ENCODE measurements at places on chromosomes 3 and 15.

- no peak for DNase-seq
Observed at GRCh38 chr15:77733579-77734300, 101.0 kb upstream of the LINGO1 start.

DNA sequence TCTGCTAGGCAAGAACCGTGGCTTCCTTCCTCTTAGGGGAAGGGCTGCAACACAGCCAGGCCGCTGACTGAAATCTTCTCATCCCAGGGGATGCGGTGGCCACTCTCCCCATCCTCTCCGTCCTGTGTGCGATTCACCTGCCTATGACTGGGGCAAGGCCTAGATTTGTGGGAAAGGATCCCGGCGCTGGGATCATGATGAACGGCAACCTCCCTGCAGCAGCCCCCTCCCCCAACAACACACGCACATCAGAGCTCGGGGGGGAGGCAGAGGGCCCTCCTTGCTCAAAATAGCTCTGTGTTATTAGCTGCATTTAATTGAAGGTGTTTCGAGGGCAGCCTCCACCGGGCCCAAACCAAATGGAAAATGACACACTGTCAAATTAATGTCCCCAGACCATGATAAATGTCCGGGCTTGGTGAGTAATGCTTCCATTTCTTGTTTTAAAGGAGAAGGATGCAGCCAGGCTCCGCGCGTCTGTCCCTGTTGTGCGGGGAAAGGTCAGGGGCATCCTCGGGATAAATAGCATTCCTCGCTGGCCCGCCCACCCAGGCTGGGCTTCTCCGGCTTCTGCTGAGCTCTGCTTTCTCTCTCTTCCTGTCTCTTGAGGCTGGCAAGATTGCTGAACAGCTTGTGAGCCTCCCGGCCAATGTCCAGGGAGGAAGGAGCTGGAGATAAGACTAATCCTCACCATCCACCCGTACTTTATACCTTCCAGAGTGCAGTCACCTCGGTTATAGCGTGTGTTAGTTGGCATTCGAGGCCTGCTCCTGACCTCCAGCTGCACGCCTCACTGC is 56.4 kb upstream of the TLE3 start:
- DNase-seq = no peak

GRCh38 chr15:67150023-67150860 is 84.8 kb downstream of the SMAD3 start:
- peak; percentile 70 for DNase-seq

DNA sequence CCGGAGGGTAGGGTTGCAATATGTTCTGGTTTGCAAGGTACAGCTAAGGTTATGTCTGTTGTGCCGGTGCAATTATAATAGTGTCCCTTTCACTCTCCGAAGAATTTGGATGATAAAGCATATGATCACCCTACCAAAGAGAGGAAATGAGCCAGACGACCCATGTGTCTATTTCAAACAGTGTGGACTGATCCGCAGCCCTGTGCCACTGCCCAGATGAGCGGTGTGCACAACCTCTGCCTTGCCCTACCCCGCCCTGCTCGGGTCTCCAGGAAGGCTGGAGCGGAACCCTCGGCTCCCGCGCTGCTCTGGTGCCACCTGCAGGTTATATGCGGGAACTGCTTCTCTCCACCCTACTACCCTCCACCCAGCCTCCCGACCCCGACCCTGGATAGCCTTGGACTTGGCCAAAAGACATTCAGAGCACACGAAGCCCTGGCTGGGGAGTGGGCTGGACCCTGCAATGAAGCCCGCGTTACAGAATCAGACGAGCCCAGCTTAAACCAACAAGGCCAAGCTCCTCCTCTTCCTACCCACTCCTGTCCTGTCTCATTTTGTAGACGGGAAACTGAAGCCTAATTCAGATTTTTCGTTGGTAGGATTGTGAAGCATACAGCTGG is 68.4 kb upstream of the CHRNB4 start:
- DNase-seq = peak; percentile 78

GRCh38 chr3:52136513-52136912 is 17.7 kb downstream of the POC1A start:
- DNase-seq = no peak

DNA sequence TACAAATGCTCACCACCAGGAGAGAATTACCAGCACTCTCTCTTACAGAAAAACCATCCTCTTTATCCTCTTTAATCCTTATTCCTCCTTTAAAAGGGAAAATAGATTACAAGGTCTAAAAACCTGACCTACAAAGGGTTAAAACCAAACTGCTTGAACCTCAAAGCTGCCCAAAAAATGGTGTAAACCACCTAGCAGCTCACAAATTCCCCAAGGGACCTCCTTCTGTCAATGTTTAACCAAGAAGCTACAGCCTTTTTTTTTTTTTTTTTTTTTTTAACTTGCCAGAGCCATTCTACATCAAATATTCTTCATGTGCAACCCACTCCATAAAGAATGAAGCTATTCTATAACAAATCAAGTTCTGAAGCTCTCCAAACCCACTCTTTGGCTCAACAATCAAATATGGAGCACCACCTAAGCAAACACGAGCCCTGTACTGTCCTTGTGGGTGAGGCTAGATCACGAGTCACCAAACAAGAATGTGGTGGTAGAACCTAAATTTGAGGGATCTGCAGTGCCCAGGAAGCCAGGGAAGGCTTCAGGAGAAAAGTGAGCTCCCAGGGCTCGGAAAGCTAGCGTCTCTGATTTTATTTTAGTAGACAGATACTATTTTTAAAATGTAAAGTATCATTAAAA is 20.1 kb downstream of the OSBPL10 start:
- DNase-seq = no peak

GRCh38 chr3:128263946-128264345 is 110.7 kb downstream of the EEFSEC start:
- DNase-seq = no peak

DNA sequence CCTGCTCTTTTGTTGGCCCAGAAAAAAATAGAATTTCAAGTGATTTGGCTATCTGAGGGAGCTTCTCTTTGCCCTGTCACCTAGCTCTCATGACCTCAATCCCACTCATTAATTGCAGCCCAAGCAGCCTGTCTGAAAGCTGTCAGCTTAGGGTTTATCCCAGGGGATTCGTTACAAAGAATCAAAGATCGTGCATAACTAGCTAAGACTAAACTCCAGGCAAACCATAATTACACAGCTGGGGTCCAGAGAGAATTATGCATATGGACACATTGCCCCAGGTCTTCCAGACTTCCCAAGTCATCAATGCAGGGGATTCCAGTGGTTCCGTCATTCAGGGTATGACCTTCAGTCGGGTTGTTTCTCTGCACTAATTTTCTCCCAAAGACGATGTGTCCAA is 91.6 kb upstream of the CBLB start:
- DNase-seq = no peak

GRCh38 chr3:35709691-35710090 is 70.4 kb downstream of the ARPP21 start:
- DNase-seq = no peak

DNA sequence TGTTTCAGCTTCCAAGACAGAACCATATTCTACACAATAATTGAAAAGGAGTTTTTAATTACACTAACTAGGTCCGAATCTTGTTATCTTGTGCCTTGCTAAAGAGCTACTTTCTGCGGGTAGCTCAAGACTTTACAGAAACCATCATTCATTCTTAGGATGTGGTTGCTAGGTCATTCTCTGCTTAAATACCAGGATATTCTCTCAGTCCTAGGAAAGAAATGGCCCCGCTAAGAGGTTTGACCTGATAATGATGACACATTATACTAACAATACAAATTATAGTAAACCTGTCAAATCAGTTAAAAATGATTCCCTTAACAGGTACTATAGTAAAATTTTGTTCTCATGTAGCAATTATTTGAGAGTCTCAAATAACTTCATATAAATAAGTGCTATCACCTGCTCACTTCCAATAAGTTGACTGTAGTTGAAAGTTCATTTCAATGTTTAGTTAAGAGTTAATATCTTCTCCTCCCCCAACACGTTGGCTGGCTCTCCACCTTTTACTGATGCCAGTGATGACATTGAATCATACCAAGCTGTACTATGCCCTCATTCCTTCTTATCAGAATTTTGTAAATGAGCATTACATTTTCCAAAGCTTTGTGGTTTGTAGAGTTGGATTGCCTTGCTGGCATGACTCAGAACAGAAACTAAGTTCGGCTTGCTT is 3.6 kb upstream of the C3orf85 start:
- no peak for DNase-seq

DNA sequence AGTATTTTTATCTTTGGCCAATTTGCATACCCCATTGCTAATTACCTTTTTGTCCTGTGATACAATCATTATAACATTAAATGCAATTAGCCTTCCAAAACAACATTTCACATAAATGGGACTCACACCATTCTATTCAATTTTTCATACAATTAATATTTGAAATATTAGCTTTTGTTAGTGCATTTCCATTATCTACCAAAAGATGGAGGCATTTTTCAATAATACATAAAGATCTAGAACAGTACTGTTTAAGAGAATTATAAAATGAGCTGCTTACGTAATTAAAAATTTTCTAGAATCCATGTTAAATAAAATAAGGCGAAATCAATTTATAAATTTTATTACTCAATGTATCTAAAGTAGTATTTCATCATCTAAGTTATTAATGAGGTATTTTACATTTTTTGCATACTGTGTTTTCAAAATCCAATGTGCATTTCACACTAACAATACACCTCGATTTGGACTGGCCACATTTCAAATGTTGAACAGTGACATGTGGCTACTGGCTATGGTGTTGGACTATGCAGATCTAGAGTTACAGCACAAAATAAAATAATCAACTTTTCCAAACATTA is 74.3 kb downstream of the TJP1 start:
- no peak for DNase-seq

DNA sequence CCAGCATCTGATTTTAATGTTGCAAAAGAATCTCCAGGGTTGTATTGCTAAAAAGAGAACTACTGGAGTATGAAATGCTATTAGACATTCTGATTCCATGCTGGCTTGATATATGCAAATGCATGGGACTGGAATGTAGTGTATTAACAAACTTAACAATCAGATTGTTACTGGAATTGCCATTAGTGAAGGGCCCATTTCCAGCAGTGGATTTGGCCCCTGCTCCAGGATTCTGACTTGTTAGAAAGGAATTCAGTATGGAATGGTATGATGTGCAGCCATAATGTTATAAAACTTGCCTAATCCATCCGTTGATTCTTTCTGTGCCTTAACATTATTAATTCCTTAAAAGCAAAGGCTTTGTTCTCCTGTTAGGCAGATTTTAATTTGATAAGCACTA is 7.9 kb downstream of the ARRDC4 start:
- no peak for DNase-seq

GRCh38 chr3:30628205-30628900 is 22.0 kb downstream of the TGFBR2 start:
- no peak for DNase-seq

DNA sequence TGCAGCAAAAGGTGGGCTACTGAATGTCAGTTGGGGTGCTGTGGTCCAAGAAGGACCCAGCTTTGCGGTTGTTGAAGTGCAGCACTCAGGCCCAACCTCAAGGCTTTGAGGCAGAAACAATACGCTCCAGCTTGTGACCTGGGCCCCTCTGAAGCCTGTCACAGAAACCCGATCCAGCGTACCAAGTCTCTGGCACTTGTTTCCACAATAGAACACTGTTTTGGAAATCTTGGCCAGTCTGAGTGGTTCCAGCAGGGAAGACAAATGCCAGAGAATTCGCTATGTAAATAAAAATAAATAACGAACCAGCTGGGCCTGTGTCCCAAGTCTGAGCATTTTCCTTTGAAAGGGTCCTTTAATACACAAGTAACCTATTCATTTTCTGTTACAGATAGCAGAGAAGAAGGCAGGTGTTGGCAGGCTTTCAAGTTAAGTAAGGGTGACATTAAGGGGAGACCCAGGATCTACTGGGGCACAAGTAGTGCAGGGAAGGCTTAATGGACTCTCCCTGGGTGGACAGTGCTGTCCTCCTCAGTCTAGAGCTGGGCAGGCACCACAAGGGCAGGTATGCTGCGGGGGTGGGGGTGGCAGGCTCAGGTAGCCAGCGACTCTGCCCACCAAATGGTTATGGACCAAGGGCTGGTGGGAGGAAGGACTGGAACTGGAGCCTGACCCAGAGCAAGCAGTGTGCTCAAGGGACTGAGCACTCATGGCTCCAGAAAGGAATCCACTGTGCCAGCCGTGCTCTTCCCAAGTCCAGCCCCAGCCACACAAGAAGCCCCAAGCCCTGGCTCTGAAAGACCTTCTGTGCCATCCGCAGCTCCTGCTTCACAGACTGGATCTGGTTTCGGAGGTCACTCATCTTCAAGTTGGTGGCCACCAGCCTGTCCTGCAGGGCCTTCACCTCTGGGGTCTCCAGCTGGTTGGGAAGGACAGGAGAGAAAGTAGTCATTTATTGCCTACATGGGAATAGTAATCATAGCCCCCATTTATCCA is 26.3 kb downstream of the CCDC13 start:
- no peak for DNase-seq

DNA sequence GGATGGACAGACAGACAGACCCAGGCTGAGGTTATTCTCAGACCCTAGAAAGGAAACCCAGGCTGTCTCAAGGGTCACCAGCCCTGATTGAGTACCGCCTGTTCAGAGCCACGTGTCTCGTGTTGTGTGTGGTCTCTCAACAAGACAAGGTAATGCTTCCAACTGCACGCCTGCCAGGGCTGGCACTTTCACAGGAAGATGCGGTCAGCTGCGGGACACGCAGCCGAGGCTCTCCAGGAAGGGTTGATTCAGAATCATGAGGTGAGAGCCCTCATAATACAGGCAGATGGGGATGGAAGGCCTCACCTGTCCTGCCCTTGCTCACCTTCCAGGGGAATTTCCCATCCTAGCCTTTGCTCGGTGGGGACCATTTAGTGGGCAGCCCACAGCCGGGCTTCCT is 81.4 kb downstream of the TOP2B start:
- DNase-seq = no peak

DNA sequence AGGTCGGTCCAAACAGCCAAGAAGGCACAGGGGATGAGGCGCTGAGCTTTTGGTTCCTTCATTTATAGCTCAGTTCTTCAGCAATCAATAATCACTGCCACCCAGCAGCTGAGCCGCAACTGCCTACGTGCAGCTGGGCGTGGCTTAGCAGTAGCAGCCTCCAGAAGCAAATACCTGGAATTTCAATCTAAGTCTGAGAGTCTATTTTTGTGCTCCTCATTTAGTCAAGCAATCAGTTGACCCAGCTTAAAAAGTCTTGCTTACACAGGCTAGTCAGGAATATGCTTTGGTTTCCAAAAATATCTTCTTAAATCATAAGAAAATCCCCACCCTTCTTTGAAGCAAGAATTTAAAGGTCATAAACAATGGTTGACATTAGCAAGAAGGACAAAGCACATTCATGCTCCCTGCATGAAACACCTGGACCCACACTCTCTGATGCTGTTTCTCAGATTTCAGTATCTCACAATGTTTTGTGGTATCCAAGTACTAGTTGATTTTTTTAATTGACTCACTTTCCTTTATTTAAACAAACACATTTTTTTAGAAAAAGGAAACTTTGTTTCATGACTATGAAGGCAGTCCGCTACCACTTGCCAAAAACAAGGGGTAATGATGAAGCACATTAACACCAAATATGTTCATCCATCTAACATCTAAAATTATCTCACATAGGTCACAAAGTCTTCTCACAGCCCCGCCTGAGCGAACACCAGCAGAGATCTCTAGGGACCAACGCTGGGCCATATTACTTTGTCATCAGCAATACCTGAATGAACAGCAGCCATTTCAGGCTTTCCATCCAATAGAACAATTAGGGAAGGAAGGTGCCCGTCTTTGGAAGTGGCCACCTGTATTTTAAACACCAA is 106.1 kb downstream of the OXNAD1 start:
- DNase-seq = peak; percentile 31
